Activated T-helper 1 cell treated with Interleukin-2 at 50 U/mL for 16 hours (primary cell): ENCODE measurements at places on chromosomes 1 and 21.

- DNase-seq: no peak
These were observed 37.4 kb upstream of the GUCA2A start for GRCh38 chr1:42201986-42202385.

- no peak for DNase-seq
These were observed 160.3 kb downstream of the ETS2 start for GRCh38 chr21:38965910-38966504.

- no peak for DNase-seq
These were observed 75.8 kb upstream of the KCNA3 start for GRCh38 chr1:110750562-110750961.

GRCh38 chr1:22057861-22058260, 5.4 kb downstream of the CDC42 start:
- no peak for DNase-seq

- DNase-seq: no peak
These were observed 22.5 kb upstream of the PTGFRN start for GRCh38 chr1:116887212-116887611.

DNA sequence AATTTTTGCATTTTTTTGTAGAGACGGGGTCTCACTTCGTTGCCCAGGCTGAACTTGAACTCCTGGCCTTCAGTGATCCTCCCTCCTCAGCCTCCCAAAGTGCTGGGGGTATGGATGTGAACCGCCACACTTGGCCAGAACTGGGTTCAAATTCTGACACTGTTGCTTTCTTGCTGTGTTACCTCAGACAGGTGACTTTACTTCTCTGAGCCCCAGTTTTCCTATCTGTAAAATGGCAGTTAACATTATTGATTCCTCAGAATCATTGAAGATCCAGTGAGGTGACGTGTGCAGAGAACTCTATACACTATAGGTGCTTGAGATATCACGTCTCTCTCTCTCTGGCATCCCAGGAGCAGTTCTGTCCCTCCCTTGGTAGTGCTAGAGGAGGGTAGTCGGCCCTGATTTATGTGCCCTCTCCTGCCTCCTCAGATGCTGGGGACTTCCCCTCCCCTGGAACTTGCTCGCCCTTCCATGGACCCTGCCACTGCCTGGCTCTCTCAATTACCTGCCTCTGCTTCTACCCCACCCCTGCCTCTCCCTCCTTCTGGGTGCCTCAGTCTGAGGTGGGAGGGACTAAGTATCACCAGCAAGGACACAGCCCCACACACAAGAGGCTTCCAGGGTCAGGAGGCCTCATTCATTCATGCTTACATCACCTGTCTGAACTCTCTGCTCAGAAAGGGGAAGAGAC, 2.8 kb upstream of the HPCA start:
- DNase-seq: no peak

DNA sequence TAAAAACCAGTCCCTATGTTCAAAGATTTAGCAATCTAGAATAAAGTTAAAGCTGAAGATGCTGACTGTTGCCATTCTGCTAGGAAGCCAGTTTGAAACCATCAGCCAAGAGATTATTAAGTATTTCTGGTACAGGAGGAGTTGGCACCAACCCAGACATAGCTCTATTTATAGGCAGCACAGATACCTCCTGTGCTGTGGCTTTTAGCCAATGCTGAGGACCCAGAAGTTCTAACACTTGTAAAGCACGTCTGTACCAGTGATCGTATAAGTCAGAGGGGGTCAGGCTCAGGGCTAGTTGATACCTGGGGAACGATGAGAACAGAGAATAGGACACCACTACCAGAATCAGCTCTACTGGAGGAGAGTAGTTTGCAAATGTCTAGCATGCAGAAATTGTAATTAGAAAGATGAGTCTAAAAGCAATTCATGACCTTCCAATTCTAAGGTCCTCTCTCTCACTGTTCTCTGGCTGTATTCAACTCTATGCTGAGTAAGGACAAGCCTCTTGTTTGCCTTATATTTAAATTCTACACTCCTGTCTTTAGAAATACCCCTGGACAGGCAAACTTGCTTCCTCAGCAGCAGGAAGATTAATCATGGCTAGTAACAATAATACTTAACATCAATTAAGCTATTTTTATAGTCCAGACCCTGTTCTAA, 96.8 kb upstream of the PALMD start:
- DNase-seq: no peak

DNA sequence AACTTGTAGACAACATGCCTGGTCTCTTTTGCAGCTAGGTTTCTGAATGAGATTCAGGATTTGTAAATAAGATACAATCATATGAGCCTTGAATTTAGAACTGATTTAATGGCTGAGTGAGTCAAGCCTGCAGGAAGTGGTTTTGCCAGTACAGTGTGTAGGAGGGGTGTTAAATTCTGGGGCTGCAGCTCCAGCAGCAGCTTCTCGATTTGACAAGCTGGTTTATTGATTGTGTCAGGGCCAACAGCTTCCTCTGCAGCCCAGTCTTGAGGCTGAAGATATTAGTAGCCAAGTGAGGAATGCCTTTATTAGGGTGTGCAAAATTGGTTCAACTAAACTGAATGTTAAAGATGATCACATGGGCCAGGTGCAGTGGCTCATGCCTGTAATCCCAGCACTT, 11.5 kb upstream of the PLA2G5 start:
- DNase-seq: no peak

- no peak for DNase-seq
These were observed 1.8 kb upstream of the GJA4 start for GRCh38 chr1:34790985-34791384.

DNA sequence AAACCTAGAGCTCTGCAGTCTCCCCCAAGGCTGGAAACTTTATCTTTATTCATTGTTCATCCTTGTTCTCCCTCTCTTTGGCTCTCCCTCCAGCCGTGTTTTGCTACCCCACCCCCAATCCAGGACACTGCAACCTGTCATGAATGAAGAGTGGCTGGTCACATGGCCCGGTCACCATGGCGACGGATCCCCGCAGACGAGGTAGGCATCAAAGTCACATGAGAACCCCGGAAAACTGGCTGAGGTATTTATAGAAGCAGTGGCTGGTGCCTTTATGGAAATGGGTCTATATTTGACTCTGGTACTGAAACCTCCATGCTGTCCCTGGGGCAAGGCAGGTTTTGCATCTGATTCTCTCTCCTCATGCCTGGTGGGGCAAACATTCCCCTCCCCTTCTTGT, 13.4 kb upstream of the SLC6A17 start:
- no peak for DNase-seq

DNA sequence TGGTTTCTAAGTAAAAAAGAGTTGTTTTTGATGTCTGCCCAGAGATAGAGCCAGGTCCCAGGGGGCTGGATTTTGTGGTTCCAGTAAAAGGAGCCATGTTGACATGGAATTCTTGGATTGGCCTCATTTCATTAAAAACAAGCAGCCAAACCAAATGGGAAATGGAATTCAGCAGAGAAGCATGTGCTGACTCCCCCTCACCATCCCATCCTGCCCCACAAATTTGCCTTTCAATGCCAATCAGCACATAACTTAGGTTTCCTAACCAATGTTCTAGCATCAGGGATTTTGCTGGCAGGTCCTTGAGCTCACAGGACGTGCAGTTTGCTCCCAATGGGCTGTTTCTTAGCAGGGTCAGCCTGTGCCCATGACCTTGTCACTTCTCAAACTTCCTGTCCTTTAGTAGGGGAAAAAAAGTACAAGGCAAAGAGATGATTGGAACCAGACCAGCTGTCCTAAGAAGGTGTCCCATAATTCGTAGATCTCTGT, 101.5 kb upstream of the GADD45A start:
- DNase-seq: no peak
